ENCODE measurements at places on chromosomes 4 and X.

- DNase-seq: no peak
These were observed 9.3 kb downstream of the LCORL start for GRCh38 chr4:18012134-18012806.

- no peak for DNase-seq
These were observed 5.4 kb upstream of the ACE2 start for GRCh38 chrX:15606136-15606535.

- DNase-seq: no peak
These were observed 20.9 kb downstream of the INTS6L start for GRCh38 chrX:135541351-135541750.

DNA sequence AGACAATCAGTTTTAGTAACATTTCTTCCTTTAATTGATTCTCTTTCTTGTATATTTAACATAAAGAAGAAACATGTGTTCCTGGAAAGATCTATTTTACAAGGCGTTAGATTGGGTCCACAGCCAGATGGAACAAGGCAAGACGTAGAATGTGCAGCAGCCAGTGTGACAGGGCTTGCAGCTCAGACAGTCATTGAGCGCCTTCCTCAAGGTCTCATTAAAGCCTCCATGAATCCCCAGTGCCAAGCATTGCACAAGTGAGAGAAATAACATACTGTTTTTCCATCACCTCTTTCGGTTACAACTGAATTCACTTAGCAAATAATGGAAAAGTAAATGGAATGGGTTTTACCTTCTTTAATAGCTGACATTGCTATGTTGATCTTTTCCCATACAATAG lies 292.5 kb downstream of the USP46 start:
- DNase-seq: no peak

- DNase-seq: no peak
These were observed 105.2 kb downstream of the PHOX2B start for GRCh38 chr4:41643331-41643730.

GRCh38 chr4:175166020-175166419 lies 247.9 kb downstream of the ADAM29 start:
- DNase-seq: no peak

DNA sequence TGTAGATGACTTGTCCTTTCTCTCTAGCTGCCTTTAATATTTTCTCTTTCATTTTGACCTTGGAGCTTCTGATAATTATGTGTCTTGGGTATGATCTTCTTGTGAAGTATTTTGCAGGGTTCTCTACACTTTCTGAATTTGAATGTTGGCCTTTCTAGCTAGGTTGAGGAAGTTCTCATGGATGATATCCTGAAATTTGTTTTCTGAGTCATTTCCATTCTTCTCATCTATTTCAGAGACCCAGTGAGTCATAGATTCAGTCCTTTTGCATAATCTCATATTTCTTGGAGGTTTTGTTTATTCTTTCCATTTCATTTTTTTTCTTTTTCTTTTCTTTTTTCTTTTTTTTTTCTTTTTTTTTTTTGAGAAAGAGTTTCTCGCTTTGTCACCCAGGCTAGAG lies 585.7 kb upstream of the PABPC4L start:
- DNase-seq: no peak

GRCh38 chrX:18971506-18971905 lies 12.4 kb downstream of the PHKA2 start:
- no peak for DNase-seq

- no peak for DNase-seq
These were observed 95.1 kb upstream of the DGKK start for GRCh38 chrX:50565718-50566117.

DNA sequence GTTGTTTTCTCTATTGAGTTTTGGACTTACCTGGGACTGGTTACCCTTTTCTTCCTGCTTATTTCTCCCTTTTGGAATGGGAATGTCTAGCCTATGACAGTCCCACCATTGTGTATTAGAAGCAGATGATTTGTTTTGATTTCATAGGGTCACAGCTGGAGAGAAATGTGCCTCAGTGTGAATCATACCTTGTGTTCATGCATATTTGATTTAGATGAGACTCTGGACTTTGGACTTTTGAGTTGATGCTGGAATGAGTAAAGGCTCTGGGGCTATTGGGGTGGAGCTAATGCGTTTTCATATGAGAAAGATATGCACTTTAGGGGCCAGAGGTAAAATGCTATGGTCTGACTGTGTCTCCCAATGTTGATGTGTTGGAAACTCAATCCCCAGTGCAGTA lies 30.5 kb upstream of the TEX13C start:
- no peak for DNase-seq

DNA sequence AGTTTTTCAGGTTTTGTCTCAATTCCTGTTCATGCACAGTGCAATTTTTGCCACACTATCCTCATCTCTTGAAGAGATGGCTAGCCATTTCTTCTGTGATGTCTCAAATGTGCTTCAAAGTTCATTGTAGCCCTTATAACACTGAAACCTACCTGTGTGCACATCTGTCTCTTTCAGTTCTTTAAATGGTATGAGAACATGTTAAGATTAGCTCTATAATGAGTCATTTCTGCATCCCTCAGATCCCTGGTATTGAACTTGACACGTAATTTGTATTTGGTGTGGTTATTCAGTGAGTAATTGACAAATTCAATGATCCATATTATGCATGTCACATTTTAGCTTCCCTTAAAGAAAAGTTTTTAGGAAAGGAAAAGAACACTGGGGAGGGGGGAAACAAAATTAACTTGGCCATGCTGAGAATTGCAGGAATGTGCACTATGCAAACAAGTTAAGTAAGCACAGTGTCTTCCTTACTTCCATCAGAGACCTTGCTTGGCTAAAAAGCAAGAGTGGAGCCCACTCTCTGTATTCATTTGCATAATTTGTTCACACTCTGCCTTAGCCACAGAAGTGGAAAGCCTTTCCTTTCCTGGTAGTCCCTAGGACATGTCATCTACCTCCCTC lies 659.8 kb upstream of the MAGEB2 start:
- DNase-seq: no peak
